ENCODE measurements at places on chromosomes 13 and 19.

- no peak for DNase-seq
Observed at GRCh38 chr19:31261603-31262212, 87.5 kb downstream of the TSHZ3 start.

GRCh38 chr19:16470541-16470910, 1.2 kb downstream of the EPS15L1 start:
- DNase-seq, result no peak

GRCh38 chr19:40762754-40763470, 11.9 kb downstream of the SNRPA start:
- no peak for DNase-seq

DNA sequence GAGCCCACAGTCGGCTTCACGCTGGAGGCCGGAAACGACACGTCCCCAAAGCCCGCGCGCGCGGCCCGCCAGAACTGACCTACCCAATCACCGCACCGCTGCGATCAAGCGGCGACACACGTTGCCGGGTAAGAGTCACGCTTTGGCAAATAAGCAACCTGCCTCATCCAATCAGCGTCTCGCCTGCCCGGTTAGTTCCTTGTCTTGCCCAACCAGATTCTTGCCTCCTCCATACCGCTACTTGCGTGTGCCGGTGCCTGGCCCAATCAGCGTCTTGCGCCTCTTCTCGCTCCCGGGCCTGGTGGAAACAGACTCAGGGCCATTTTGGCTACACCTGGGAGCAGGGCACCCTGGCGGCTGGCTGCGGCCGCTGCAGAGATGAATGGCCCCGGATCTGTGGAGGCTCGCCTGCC, 11.6 kb upstream of the ZNF544 start:
- no peak for DNase-seq

DNA sequence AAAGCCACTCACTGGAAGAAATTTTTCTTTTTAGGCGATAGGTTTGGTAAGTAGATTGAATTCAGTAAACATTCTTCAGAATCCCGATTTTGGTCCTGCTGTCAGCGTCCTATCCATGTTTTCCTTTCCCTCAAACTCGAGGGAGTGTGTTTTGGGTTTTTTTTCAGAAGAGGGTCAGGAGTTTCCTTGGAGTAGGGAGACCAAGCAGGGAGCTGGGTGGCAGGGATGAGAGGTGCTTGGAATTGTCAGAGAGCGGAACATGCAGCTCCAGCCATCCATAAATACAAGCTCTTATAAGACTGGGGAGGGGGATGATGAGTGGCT, 1.6 kb upstream of the PCDH8 start:
- DNase-seq, result no peak

DNA sequence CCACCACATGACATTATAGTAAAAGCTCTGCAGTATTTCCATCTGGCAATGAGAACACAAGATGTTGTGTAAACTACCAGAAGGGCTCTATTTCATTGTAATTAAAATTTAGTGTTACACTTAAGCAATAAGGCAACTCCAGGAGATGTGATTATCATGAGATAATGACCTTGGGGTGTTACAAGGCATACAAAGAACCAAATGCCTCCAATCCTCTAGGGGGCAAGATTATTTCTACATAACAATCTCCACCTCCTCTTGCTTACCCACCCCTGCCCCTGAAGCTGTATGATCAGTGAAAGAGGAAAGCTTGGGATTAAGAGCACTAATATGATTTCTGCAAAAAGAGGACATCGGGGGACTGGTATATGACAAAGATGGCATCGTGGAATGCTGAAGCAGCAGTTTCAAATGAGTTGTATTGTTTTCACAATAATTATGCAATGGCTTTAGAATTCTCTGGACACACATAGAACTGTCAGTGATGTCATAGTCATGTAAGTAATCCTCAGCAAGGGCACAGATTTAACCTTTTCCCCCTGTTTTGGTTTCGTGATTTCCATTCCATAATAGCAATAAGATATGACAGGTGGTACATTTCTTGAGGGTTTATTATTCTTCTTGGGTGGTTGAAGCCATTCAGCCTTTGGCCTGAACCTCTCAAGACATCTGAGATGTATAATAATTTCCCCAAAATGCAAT, 295.3 kb downstream of the MZT1 start:
- no peak for DNase-seq

- DNase-seq, result no peak
Observed at GRCh38 chr13:105918842-105919741, 616.4 kb downstream of the EFNB2 start.

All from bone marrow (tissue), 2 donors.